ENCODE measurements at places on chromosomes 3 and 15.

DNA sequence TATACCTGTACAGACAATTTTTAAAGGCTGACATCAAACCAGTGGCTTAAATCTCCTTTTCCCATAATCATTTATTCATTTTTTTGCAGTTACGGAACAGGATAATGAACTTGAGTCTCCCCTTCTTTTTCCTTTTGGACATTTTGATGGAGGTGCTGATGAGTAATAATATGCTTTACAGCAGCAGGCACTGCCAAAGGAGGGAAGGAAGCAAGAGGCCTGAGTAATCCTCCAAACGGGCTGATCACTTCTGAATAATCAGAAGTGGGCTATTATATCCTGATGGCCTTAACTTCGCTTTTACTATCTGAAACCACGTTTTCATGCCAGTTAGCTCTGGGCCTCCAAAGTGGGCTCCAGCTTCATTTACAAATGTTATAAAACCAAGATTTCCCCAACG, 527.2 kb downstream of the FOXP1 start:
- no peak for DNase-seq

DNA sequence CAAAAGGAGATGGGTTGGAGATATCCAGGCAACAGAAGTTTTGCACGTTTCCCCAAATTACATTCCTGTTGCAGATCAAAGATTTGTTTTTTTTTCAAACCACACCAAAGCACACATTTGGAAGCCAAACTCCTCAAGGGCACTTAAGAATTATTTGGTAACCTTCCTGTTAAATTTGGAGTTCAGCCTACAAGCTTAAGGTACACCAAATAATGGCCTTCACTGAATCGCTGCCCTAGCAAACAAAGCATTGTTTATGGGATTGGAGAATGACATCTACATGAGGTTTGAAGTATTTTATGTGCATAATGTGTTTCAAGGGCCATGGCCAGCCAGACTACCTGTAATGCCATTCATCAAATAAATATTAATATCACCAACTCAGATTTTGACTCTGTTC, 357.9 kb downstream of the RORA start:
- DNase-seq, result no peak

GRCh38 chr15:29937956-29938355, 115.7 kb upstream of the TJP1 start:
- no peak for DNase-seq

- no peak for DNase-seq
Measured at GRCh38 chr3:129867506-129868124, 25.9 kb downstream of the TMCC1 start.

GRCh38 chr3:4983739-4984510, 4.7 kb downstream of the BHLHE40 start:
- DNase-seq, result peak; percentile 77

GRCh38 chr15:51200792-51201191, 106.1 kb upstream of the TNFAIP8L3 start:
- no peak for DNase-seq

- no peak for DNase-seq
Measured at GRCh38 chr3:39275052-39275451, 4.8 kb downstream of the CX3CR1 start.

DNA sequence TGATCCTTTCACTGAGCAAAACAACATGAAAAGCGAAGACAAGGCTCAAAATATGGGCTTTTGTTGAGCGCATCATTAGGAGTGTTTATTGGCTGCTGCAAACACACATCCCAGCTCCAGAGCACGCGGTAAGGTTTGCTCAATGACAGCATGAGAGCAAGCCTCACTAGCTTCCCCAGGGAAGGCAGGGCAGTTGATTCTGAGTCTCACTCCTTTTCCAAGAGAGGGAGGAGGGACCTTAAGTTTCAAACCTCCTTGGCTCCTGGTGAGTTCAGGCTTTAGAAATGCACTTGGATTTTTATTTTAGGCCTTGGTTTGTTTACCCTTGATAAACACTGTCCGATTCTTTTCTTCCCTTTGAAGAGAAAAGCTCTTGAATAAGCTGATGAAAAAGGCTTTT, 69.1 kb upstream of the CACNA2D3 start:
- DNase-seq, result peak; percentile 68

GRCh38 chr3:90040554-90040953, 933.1 kb downstream of the EPHA3 start:
- no peak for DNase-seq

GRCh38 chr15:35669021-35669420, 123.1 kb upstream of the DPH6 start:
- DNase-seq, result no peak

DNA sequence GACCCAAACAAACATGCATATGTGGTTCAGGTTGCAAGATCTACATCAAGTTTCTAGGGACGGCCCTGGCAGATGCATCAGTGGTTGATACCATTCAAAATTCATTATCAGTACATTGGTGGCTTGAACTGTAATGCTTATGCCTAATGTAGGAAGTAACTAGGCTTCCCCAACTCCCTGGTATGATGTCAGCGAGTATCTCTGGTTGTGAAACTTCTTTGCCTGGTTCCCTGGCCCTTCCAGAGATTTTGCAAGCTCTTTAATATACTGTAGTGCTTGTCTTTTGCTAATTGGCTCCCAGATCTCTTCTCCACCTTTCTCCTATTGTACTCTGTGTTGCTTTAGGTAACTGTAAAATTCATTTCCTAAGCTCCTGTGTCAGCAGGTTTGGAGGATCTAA, 114.8 kb upstream of the RARB start:
- no peak for DNase-seq

DNA sequence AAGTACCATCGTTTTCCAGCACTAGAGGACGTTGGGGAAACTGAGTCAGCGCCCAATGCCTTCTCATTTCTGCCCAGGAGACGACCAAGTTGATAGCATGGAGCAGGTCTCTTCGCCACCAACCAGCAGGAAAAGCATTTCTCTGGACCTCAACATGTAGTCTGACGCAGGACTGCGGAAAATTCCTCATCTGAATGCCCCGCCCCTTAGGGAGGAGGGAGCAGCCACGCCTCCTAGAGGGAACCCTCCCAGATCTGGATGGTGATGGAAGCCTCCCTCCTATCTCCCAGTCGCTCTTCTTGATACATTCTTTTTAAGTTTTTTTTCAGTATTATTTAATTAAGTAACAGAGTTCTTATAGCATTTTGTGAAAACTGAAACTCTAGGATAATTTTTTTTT, 17.4 kb upstream of the MINDY4B start:
- peak; percentile 38 for DNase-seq

- no peak for DNase-seq
Measured at GRCh38 chr3:145395421-145395820, 765.6 kb downstream of the PLOD2 start.

DNA sequence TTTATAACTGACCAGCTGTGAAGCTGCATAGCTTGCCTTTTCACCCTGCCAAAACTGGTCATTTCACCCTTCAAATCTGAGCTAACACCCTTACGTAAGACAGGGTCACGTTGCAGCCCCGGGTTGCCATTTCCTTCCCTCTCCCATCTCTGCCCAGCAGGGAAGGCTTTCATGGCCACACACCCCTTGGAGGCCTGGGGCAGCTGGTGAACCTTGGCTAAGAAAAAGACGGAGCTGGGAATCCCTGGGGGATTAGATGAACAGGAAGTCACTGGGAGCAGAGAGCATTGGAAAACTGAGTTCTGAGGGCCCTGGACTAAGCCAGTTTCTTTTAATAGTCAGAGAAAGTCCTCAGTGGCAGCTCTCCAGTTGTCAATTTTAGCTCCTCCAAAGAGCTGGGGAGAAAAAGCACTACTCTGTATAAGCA, 67.8 kb downstream of the TTC23 start:
- DNase-seq, result peak; percentile 76

- DNase-seq, result no peak
Measured at GRCh38 chr15:74937272-74937589, 642 bp downstream of the COX5A start.

DNA sequence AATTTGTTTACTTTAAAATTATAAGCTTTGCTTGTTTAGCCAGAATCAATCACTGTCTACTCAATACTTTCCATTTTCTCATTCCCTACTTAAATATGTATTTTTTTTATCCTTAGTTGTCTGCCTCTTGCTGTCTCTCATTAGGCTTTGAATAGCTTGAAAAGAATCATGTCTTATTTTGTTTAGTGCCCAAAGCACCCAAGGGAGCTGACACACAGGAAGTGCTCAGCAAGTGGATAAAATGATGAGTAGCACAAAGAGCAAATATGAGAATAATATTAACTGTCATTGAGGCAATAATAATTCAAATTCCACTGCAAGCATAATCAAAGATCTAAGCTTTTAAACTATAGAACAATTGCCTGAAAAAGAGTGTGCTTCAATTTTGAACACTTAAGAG, 19.0 kb upstream of the IL1RAP start:
- no peak for DNase-seq

DNA sequence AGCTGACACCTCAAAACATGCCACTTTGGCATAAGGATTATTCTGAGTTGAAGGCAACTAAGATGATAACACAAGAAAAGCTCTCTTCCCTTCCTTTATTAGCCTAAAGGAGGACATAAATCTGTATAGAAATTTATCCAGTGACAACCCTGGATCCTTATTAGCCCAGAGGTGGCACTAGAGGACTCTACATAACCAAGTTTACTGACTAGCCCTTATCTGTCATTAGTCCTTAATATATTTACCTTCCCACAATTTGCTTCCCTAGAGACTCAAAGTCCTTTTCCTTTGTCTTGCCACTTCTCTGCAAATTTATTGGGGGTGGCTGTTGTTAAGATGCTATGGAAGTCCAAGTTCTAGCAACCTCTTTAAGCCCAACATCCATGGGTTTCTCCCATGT, 26.7 kb downstream of the CEP70 start:
- no peak for DNase-seq

DNA sequence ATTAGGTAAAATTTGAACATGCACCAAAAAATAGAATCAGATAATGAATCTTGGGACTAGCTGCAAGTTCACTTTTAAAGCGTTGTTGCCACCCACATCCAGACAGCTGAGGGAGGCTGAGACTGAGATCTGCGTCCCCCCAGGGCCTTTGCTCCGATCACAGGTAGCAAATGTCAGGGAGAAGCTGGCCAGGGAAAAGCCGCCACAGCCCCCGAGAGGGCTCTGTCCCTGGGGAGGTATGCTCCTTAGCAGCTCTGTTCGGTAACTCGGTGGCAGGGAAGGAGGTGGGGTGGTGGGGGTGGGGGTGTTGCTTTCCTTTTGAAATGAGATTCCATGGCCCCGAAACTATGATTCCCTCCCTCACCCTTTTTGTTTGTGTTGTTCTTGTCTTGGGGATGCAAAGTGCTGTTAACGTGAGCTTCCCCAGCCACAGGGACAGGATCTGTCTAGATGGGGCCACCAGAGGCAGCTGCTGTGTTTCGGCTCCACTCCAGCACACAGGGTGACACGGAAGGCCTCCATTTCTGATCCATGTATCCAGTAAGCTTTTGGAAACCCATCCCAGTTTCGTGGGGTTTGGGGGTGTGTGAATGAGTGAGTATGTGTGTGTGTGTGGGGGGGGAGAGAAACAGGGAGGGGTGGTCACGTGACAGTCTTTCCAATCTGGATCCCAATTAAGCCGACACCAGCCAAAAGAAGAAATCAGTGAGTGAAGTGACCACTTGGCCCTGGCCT, 1.1 kb upstream of the MINAR1 start:
- no peak for DNase-seq

GRCh38 chr3:58271901-58272501, 34.0 kb upstream of the RPP14 start:
- no peak for DNase-seq

DNA sequence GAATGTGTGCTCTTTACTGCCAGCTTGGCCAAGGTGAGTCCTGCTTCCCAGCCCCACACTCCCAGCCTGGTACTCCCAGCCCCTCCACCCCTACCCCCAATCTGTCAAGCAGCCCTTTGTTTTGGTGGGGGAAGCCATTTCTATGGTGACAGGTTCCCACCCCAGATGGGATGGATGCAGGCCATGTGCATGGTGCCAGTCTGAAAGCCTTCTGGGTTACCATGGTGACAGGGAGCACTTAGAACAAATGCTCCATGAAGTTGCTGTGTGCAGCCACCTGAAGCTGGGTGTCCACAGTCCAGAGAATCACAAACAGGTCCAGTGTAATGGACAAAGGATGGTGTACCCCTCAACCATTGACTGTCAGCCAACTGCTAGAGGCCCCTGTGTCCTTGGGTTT, 19.1 kb upstream of the VILL start:
- DNase-seq, result no peak

- no peak for DNase-seq
Measured at GRCh38 chr15:66641485-66642315, 60.3 kb upstream of the SMAD6 start.

DNA sequence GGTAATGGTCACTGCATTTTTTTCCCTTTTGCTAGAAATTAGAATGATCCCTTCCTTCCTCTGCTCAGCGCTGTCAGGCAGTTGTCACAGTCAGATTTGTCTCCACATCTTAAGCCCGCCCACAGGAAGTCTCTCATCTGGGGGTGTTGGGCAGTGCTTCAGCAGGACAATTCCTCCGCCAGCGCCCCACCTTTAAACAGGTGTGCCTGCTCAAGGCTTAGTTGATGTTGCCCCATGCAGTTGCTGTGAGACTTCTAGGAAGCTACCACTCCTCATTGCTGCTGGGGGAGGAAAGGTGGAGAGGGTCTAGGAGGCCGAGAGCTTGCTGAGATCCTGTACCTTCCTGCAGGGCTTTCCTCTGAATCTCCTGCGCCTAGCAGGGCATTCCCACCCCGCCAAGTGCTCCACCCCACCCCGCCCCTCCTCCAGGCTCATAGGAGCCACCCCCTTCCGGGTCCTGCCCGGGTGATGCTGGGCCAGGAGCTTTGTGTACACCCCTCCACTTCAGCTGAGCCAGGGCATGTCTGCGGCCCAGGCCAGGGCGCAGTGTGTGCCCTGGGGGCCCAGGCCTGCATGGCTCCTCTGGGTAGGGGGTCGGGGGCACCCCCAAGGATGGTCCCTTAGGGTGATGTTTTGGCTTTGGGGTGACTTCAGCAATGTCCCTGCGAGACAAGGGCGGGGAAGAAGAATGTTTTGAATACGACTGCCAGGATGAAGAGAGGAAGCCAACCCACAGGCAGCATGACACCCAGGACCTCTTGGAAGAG, 68.7 kb downstream of the TRAK1 start:
- peak; percentile 50 for DNase-seq

DNA sequence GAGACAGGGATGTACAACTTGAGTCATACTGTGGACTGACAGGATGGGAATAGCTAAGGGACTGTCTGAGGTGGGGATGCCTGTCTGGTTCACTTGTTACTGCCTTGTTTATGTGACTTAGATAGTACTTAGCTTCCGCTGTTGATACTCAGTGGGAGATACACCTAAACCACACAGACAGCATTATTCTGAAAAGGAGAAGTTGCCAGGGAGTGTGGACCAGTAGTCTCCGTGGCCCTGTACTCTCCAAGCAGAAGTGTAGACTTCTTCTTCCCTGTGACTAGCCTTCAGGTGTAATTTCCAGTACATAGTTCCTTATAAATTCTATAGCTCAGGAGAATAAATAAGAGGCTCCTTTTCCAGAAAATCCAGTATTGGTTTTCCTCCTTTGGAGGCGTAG, 5.1 kb downstream of the HIGD2B start:
- no peak for DNase-seq
